ENCODE measurements at places on chromosomes 16 and 17. TPM values are rescaled to one million over a fixed set of nuclear protein-coding genes. Genes with fewer than 3 reads are reported as not detected.

GRCh38 chr17:78873519-78874340 lies 29.3 kb downstream of the CEP295NL start:
- ATAC-seq, result no peak

The ZDHHC1 gene
- total RNA-seq, result 3.8 TPM

GRCh38 chr16:85541181-85541580 lies 71.9 kb upstream of the GSE1 start:
- ATAC-seq, result no peak

The OR1E1 gene
- total RNA-seq, result not detected

- no peak for ATAC-seq
These were observed 1.9 kb upstream of the TBC1D10B start for GRCh38 chr16:30372038-30372712.

Measured in esophagus mucosa (tissue), 1 donor.